ENCODE measurements at places on chromosomes 4 and X. TPM values are rescaled to one million over a fixed set of nuclear protein-coding genes. Genes with fewer than 3 reads are reported as not detected.

GLUD2 gene
- 0.63 TPM for total RNA-seq

GABRA4 gene
- total RNA-seq, result not detected

CXCR3 gene
- not detected for total RNA-seq

TMEM128 gene
- total RNA-seq, result 15.0 TPM

CT55 gene
- not detected for total RNA-seq

SRD5A3 gene
- total RNA-seq, result 9.5 TPM

NDST3 gene
- 8.3 TPM for total RNA-seq

CPXCR1 gene
- not detected for total RNA-seq

TRIM61 gene
- not detected for total RNA-seq

RAB41 gene
- total RNA-seq, result not detected

MAGEE2 gene
- not detected for total RNA-seq

FAM9B gene
- total RNA-seq, result not detected

LSM6 gene
- total RNA-seq, result 23.5 TPM

ZFP42 gene
- 0.13 TPM for total RNA-seq

RNF175 gene
- total RNA-seq, result not detected

CNKSR2 gene
- total RNA-seq, result not detected

GATA1 gene
- not detected for total RNA-seq

MAGEB16 gene
- total RNA-seq, result not detected

KCNE5 gene
- total RNA-seq, result 0.13 TPM

NXF2 gene
- not detected for total RNA-seq

VGLL1 gene
- not detected for total RNA-seq

S100P gene
- not detected for total RNA-seq

OSTC gene
- total RNA-seq, result 218 TPM

RNF212 gene
- 0.25 TPM for total RNA-seq

S100G gene
- total RNA-seq, result not detected

SATL1 gene
- total RNA-seq, result not detected

C1QTNF7 gene
- total RNA-seq, result not detected

AMER1 gene
- total RNA-seq, result 0.77 TPM

TMEM129 gene
- total RNA-seq, result 19.8 TPM

SCML2 gene
- 2.7 TPM for total RNA-seq

F9 gene
- total RNA-seq, result not detected

F8A2 gene
- total RNA-seq, result not detected

LRRC66 gene
- under 0.01 TPM for total RNA-seq

HSPA4L gene
- total RNA-seq, result 1.8 TPM

METTL14 gene
- 11.2 TPM for total RNA-seq

RBM41 gene
- 9.5 TPM for total RNA-seq

DMD gene
- 1.8 TPM for total RNA-seq

HTR2C gene
- total RNA-seq, result not detected

HS3ST1 gene
- 0.77 TPM for total RNA-seq

ERVMER34-1 gene
- total RNA-seq, result under 0.01 TPM

DDX60 gene
- 19.5 TPM for total RNA-seq

RPL34 gene
- 741 TPM for total RNA-seq

IBSP gene
- total RNA-seq, result not detected

FAT1 gene
- 2.3 TPM for total RNA-seq

PNMA3 gene
- 0.13 TPM for total RNA-seq

BEX1 gene
- total RNA-seq, result not detected

GSPT2 gene
- 3.2 TPM for total RNA-seq

FHIP1A gene
- total RNA-seq, result 0.76 TPM

PGAM4 gene
- not detected for total RNA-seq

GUCY1A1 gene
- 50.6 TPM for total RNA-seq

CD38 gene
- 3.6 TPM for total RNA-seq

GAGE2A gene
- not detected for total RNA-seq

SULT1E1 gene
- 2.3 TPM for total RNA-seq

ACSL1 gene
- total RNA-seq, result 4.6 TPM

XPNPEP2 gene
- not detected for total RNA-seq

PAGE4 gene
- not detected for total RNA-seq

CBR4 gene
- total RNA-seq, result 12.7 TPM

CFI gene
- 23.4 TPM for total RNA-seq
